B cell (primary cell): ENCODE measurements at places on chromosomes 6 and 20. TPM values are rescaled to one million over a fixed set of nuclear protein-coding genes. Genes with fewer than 3 reads are reported as not detected.

Gene NUP153
- total RNA-seq, result 70.5 and 74.6 TPM in 2 replicates

Gene LPA
- not detected in 2 replicates for total RNA-seq

Gene TAGAP
- 167 and 171 TPM in 2 replicates for total RNA-seq

DNA sequence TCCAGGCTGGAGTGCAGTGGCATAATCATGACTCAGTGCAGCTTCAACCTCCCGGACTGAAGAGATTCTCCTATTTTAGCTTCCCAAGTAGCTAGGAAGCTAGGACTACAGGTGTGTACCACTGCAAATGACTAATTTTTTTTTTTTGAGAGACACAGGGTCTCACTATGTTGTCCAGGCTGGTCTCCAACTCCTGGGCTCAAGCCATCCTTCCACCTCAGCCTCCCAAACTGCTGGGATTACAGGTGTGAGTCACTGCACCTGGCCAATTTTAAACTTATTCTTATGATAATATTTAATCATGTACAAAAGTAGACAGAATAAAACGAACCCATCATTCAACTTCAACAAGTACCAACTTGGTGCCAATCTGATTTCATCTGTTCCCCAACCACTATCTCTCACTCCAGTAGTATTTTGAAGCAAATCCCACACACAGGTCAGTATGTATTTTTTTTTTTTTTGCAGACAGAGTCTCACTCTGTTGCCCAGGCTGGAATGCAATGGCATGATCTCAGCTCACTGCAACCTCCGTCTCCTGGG is 32.5 kb downstream of the BCL2L1 start:
- no peaks in the 10 kb centered on the region for H3K27me3 ChIP-seq
- peaks cover 23% of the 10 kb centered on the region for H3K4me1 ChIP-seq
- no peak overlapping the region for H3K4me3 ChIP-seq
- DNase-seq, result no peak
- H3K36me3 ChIP-seq, result peaks cover 24% of the 10 kb centered on the region
- no peak overlapping the region for H3K27ac ChIP-seq

- H3K27ac ChIP-seq, result no peak overlapping the region
- no peak overlapping the region for H3K4me3 ChIP-seq
- H3K4me1 ChIP-seq, result no peaks in the 10 kb centered on the region
- no peaks in the 10 kb centered on the region for H3K27me3 ChIP-seq
- no peak for DNase-seq
Observed at GRCh38 chr20:63765902-63766301, 26.3 kb downstream of the SLC2A4RG start.

Gene ERVFRD-1
- total RNA-seq, result not detected in 2 replicates

Gene MRAP2
- total RNA-seq, result not detected in 2 replicates

DNA sequence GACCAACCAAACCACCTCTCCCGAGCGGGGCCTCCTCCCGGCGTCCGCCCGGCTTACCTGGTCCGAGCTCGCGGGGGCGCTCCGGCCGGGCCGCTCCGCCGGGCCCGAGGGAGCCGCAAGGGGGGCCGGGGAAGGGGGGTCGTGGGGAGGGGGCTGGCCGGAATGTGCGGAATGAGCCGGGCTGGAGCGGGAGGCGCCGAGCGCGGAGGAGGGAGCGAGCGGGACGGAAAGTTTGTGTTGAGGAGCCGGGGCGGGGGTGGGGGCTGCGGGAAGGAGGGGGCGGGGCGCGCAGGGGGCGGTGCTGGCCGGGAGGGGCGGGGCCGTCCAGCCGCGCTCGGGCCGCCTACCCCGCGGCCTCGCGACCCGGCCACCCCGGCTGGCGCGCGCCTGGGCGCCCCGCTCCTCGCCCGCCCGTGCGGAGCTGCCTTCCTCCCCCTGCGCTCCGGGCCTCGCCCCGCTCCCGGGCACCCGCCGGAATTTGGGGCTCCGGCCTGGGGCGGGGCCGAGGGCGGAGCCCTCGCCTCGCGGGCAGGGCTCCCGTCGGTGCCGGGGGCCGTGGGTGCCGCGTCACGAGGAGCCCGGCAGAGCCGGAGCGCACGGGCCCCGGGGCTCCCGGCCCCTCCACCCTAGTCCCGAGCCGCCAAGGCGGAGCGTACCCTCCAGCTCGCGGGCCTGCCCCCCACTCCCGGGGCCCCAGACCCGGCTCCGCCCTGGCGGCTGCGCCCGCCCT is at the start of gene TEAD3:
Gene TEAD3 (minus strand): TSS at position 239 of the 730 bp plus-strand sequence.
- DNase-seq, result peak; percentile 79
- H3K36me3 ChIP-seq, result no peaks in the 10 kb centered on the region
- H3K4me3 ChIP-seq, result peak within 1 kb of the TSS; percentile 39

DNA sequence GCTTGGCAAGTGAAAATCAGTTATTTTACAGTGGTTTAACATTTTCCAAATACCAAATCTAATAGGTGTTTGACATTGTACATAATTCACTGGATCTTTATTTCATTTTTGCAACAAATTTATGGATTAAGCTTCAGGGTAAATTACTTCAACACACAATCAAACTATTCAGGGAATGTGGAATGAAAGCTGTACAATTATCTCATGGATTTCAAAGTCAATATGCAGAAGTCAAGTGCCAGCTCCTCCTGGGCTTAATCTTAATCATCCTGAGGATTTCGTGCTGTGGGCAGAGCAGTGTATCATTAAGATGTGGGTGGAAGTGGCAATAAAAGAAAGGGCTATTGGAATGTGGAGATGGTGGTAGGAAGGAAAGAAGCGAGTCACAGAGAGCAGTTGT is 548.8 kb downstream of the COL12A1 start:
- no peaks in the 10 kb centered on the region for H3K27me3 ChIP-seq
- no peak overlapping the region for H3K27ac ChIP-seq
- H3K4me1 ChIP-seq, result no peaks in the 10 kb centered on the region
- no peak for DNase-seq

- no peaks in the 10 kb centered on the region for H3K4me1 ChIP-seq
- H3K27ac ChIP-seq, result no peak overlapping the region
- H3K36me3 ChIP-seq, result no peaks in the 10 kb centered on the region
- no peak for DNase-seq
- no peak overlapping the region for H3K4me3 ChIP-seq
Observed at GRCh38 chr6:101296169-101296960, 97.1 kb upstream of the GRIK2 start.

DNA sequence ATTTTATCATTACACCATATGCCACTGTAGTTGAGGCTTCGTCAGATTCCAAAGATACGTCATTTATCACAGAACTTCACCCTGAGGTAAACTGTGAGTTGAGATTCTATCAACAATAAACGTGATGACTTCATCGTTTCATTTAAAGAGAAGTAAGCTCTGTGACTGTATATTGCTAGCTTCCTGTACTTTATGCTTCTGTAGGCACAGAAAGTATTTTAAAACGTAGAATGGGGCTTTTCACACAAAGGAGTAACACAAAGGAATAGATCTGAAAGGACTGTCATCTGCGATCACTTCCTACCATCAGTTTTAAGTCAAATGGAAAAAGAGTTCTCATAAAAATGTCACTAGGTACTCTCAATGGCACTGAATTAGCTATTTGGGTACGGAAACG is 234.4 kb upstream of the MCHR2 start:
- no peak for DNase-seq
- H3K4me3 ChIP-seq, result peak overlapping the region; percentile 37
- H3K27ac ChIP-seq, result peak overlapping the region; percentile 36
- no peaks in the 10 kb centered on the region for H3K4me1 ChIP-seq
- H3K36me3 ChIP-seq, result no peaks in the 10 kb centered on the region

GRCh38 chr6:56899311-56899710 is 55.6 kb upstream of the BEND6 start:
- H3K27me3 ChIP-seq, result no peaks in the 10 kb centered on the region
- no peaks in the 10 kb centered on the region for H3K4me1 ChIP-seq
- H3K4me3 ChIP-seq, result no peak overlapping the region
- DNase-seq, result no peak
- no peak overlapping the region for H3K27ac ChIP-seq

- no peak for DNase-seq
- no peaks in the 10 kb centered on the region for H3K27me3 ChIP-seq
- H3K4me1 ChIP-seq, result no peaks in the 10 kb centered on the region
- no peak overlapping the region for H3K27ac ChIP-seq
Observed at GRCh38 chr6:164478426-164478825, 831.0 kb downstream of the C6orf118 start.

GRCh38 chr6:80457439-80457933 is 351.0 kb downstream of the BCKDHB start:
- H3K4me3 ChIP-seq, result no peak overlapping the region
- H3K4me1 ChIP-seq, result no peaks in the 10 kb centered on the region
- H3K27ac ChIP-seq, result no peak overlapping the region
- H3K36me3 ChIP-seq, result no peaks in the 10 kb centered on the region
- H3K27me3 ChIP-seq, result no peaks in the 10 kb centered on the region
- DNase-seq, result no peak

Gene TOX2
- 4.1 and 6.3 TPM in 2 replicates for total RNA-seq

DNA sequence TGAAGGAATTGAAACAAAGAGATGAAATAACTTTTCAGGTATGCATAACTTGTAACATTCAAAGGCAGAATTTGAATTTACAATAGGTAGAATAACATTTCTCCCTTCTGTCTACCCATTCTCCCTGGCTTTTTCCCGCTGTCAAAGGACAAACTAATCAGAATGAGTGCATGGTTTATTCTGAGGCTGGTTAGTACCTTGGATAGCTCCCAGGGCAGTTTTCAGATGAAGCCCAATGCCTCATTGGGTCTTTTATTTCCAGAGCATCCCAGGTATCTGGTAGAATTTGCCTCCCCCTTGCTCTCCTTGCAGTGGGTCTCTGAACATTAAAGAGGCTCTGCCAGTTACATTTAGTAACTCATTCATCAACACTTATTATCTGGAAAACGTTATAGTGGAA is 665.5 kb downstream of the BCKDHB start:
- no peaks in the 10 kb centered on the region for H3K4me1 ChIP-seq
- DNase-seq, result no peak
- H3K27me3 ChIP-seq, result no peaks in the 10 kb centered on the region
- no peak overlapping the region for H3K27ac ChIP-seq
- no peaks in the 10 kb centered on the region for H3K36me3 ChIP-seq
- H3K4me3 ChIP-seq, result no peak overlapping the region

Gene HLA-DRB5
- total RNA-seq, result 174 and 184 TPM in 2 replicates

Gene KCNK16
- not detected in 2 replicates for total RNA-seq

GRCh38 chr20:2701671-2702081 is 9.1 kb downstream of the EBF4 start:
- no peak overlapping the region for H3K4me3 ChIP-seq
- no peaks in the 10 kb centered on the region for H3K36me3 ChIP-seq
- H3K27me3 ChIP-seq, result peaks cover 8% of the 10 kb centered on the region
- H3K27ac ChIP-seq, result no peak overlapping the region
- no peaks in the 10 kb centered on the region for H3K4me1 ChIP-seq

Gene CENPW
- total RNA-seq, result 0.81 and 1.3 TPM in 2 replicates

GRCh38 chr6:112443179-112444065 is 96.3 kb downstream of the RFPL4B start:
- no peak for DNase-seq
- H3K27ac ChIP-seq, result no peak overlapping the region
- H3K4me3 ChIP-seq, result no peak overlapping the region
- H3K4me1 ChIP-seq, result no peaks in the 10 kb centered on the region
- no peaks in the 10 kb centered on the region for H3K36me3 ChIP-seq

DNA sequence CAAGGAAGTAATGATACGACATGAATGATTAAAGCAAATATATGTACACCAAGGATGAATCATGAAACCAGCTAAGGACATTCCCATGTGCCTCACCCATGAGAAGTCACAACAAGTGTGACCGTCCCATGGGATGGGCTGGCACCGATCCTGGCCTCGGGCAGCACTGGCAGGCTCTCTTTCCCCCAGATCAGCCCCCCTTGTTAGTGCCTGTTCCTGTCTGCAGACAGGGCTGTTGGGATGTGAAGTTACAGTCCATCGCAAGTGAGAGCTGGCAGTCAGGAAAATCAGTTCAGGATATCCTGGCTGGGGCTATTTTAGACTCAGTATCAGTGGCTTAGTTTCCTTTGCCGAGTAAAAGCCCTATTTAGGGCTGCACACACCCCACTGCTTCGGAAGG is 129.2 kb upstream of the SNX9 start:
- H3K36me3 ChIP-seq, result no peaks in the 10 kb centered on the region
- no peaks in the 10 kb centered on the region for H3K4me1 ChIP-seq
- no peak for DNase-seq
- H3K27me3 ChIP-seq, result no peaks in the 10 kb centered on the region
- no peak overlapping the region for H3K4me3 ChIP-seq

Gene LGSN
- total RNA-seq, result not detected in 2 replicates

Gene TRIM31
- total RNA-seq, result not detected in 2 replicates

- H3K27ac ChIP-seq, result no peak overlapping the region
- H3K4me3 ChIP-seq, result no peak overlapping the region
- DNase-seq, result no peak
- H3K36me3 ChIP-seq, result no peaks in the 10 kb centered on the region
Observed at GRCh38 chr6:21064756-21065340, 528.7 kb upstream of the SOX4 start.

DNA sequence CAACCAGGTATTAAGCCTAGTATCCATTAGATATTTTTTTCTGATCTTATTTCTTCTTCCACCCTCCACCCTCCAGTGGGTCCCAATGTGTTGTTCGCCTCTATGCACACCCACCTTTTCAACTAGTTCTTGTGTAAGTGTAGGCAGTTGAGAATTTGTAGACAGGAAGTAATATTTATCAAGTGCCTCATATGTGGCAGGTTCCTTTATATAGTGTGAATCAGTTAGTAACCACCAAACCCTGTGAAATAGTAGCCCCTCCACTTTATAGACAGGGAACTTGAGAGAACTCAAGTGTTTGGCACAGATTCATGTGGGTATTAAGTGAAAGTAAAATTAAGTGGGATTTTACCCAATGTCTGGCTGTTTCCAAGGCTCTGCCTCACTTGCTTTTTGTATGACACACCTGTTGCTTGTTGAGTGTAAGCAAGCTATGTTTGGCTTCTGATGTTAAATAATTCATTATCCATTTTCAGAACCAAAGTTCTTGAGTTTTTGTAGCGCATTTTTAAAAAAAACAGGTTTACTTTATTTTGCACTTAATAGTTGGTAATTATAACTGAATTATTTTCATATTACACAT is 24.8 kb downstream of the AFDN start:
- no peaks in the 10 kb centered on the region for H3K4me1 ChIP-seq
- peaks cover 3% of the 10 kb centered on the region for H3K27me3 ChIP-seq
- no peak for DNase-seq

DNA sequence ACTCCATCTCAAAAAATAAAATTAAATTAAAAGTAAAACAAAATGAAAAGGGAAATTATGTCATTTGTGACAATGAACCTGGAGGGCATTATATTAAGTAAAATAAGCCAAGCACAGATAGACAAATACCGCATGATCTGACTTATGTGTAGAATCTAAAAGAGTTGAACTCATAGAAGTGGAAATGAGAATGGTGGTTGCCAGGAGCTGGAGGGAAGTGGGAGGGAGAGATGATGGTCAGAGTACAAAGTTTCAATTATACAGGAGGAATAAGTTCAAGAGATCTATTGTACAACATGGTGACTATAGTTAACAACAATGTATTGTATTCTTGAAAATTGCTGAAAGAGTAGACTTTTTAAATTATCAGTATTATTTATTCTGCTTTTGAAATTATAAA is 183.4 kb downstream of the ID4 start:
- H3K27ac ChIP-seq, result no peak overlapping the region
- H3K36me3 ChIP-seq, result no peaks in the 10 kb centered on the region
- H3K4me1 ChIP-seq, result peaks cover 10% of the 10 kb centered on the region
- no peak overlapping the region for H3K4me3 ChIP-seq
- DNase-seq, result no peak
- H3K27me3 ChIP-seq, result peaks cover 14% of the 10 kb centered on the region

GRCh38 chr6:133583907-133584427 is 304.9 kb upstream of the TCF21 start:
- H3K4me3 ChIP-seq, result no peak overlapping the region
- H3K27me3 ChIP-seq, result no peaks in the 10 kb centered on the region
- no peak for DNase-seq
- no peaks in the 10 kb centered on the region for H3K4me1 ChIP-seq
- no peak overlapping the region for H3K27ac ChIP-seq
